ENCODE measurements at places on chromosomes 13 and 19.

DNA sequence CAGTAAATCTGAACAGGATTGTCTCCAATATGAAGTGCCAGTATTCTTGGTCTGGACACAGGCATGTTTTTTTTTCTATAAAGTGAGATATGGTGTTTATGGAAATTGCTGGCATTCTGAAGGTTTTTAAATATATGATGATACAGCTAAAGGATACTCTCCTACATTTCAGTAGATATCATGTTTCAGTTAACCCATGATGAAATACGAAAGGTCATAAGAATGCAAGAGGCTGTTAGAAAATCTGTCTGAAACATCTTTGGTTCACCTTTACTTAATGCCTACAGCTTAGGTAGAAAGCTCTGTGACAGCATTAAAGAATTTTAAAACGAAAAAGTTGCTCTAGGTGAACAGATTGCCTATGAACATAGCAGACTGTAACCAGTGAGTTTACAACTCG lies 9.1 kb downstream of the FRY start:
- DNase-seq: no peak

DNA sequence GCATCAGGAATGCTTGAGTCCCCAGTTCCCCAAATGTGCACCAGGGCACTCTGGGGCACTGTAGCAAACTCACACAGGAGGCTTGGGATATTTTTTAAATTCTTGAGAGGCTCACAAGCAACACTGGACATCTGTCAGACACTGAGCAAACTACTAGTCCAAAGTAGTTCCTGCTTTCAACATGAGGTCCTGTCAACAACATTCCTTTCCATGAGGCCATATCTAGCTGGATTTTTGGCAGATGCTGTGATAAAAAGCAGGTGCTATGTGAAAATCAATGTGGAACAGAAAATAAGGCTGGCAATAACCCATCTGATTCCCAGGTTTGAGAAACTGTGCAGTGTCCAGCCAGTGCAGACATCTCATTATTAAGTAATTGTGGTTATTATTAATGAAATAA lies 50.5 kb downstream of the STARD13 start:
- DNase-seq: no peak

DNA sequence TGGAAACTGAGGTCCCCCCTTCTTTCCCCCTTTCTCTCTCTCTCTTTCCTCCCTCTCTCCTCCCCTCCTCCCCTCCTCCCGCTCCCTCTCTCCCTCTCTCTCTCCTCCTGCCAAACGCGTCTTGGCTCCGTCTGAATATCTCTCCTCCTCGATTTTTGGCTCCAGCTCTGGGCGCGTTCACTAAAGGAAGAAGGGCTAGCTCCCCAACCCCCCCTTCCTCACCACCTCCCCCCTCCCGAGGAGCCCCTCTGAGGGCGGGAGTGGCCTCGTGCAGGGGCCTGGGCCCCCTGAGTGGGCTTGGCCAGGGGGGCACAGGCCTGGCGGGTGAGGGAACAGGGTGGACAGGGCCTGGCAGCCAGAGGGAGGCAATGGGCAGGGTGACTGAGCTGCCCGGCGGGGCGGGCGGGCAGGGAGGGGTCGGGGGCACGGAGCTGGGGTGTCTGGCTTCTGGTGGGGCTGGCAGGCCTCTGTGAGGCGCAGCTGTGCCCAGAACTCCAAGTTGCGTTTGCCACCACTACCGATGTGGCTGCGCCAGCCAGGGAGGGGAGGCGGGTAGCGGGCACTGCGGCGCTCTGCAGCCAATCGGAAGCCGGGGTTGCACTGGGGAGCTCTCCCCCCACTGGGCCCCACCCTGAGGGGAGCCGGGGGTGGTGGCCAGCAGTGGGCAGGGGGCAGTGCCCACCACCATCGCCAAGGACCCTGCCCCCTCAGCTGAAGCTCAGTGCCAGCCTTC lies 7.1 kb downstream of the NFIX start:
- peak; percentile 95 for DNase-seq

DNA sequence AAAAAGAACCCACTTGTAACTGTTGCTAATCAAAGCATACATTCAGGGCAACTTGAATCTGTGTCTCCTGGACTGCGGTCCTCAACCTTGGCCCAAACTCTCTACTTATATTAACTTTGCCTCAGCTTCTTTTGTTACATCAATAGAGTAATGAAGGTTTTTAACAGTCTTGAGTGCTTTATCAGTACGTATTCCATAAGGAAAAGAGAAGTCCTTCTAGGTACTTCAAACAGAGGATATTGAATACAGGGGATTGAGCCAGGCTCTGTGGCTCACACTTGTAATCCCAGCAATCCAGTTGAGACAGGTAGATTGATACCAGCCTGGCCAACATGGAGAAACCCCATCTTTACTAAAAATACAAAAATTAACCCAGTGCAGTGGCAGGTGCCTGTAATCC lies 1.2 kb upstream of the EPS15L1 start:
- DNase-seq: no peak

- DNase-seq: no peak
Observed at GRCh38 chr13:74052402-74052928, 81.7 kb downstream of the KLF12 start.

GRCh38 chr13:51241720-51242119 lies 19.5 kb downstream of the FAM124A start:
- DNase-seq: no peak

- no peak for DNase-seq
Observed at GRCh38 chr19:2329149-2329478, 630 bp downstream of the SPPL2B start.

DNA sequence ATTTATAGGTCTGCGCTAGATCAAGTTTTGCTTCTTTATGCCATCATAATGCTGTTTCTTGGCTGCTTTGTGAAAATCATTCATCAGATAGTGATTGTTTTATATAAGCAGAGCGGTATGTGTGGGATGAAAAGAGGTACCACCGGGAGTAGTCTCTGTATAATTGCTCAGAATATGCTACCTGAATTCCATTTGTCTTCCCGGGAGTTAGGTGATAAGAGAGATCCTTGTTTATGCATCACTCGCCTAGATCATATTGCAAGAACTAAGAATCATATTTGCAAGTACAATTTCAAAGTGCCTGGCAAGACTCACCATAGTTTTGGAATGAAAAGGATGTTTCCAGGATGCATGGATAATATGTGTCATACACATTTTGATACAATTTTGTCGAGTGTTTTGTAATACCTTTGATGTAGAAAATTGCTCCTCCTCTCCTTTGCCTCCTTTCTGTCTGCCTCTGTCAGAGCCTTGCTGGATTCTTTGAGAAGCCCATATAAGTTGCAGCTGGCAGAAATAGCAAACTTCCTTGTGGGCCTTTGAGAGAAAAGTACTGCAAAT lies 1306.0 kb upstream of the SLC10A2 start:
- DNase-seq: no peak

- no peak for DNase-seq
Observed at GRCh38 chr19:45323671-45324081, 1.0 kb upstream of the CKM start.

GRCh38 chr19:10295305-10295846 lies 5.6 kb downstream of the ICAM5 start:
- DNase-seq: no peak

DNA sequence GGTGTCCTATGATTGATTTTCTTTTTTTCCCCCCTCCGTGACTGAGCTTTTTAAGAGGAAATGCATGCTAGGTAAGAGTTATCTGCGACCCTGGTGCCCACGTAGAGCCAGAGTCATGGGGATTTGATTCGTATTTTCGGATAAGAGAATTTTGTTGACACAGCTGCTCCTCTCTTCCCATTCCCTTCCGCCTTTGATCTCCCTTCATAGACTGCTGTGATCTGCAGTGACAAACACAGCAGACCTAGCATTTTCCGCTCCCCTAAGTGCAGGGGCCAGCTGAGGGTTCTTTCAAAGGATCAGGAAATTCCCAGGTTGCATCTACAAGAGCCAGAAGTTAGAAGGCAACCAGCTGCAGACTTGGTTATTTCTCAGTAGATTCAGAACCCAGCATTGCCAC lies 70.5 kb downstream of the ZNF568 start:
- DNase-seq: no peak

DNA sequence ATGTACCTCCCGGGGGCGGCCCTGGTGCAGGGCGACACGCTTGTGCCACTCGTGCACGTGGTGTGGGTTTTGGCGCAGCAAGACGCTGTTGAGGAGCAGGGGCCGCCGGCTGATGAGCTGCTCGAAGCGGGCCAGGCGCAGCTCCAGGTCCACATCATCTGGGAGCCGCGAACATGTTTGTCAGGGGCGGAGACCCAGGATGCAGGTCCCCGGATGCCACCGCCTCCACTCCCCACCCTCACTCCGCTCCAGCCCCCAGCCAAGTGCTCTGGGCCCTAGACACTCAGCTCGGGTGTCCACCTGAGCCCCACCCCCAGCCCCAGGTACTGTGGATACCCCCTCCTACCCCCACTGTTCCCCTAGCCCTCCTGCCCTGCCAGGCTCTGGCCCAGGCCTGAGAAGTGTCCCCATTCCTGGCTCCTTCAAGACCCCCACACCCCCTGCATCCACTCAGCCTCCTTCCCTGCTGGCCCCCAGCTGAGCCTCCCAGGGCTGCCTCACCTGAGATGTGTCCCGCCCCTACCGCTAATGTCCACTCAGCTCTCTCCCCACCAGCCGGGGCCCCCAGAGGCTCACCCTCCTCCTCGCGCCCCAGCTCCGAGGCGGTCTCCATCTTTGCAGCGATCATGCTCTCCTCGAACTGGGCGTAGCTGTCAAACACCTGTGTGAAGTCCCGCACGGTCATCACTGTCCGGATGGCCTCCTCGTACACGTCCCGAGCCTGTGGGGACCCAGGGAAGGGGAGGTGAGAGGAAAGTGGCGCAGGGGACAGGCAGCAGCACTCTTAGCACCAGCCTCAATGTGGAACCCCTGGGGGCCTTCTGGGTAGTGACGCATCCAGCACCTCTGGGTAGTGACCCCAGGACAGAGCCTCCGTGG lies 5.4 kb downstream of the XAB2 start:
- no peak for DNase-seq

DNA sequence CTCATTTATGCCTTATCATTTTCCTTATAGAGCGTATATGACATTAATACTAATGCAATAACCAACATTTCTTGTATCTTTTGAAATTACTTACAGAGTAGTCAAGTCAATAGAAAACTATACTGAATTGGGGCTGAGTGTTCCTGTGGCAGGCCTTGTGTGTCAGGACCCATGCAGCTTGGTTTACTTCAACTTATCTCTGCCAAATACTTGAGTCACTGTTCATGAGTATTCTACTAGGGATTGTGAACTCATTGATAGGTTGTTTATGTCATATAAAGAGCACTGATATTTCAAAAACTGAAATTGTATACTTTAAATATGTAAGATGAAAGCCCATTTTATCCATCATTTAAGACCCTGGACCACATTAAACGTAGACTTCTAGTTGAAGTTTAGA lies 688.6 kb upstream of the SLITRK1 start:
- DNase-seq: no peak

DNA sequence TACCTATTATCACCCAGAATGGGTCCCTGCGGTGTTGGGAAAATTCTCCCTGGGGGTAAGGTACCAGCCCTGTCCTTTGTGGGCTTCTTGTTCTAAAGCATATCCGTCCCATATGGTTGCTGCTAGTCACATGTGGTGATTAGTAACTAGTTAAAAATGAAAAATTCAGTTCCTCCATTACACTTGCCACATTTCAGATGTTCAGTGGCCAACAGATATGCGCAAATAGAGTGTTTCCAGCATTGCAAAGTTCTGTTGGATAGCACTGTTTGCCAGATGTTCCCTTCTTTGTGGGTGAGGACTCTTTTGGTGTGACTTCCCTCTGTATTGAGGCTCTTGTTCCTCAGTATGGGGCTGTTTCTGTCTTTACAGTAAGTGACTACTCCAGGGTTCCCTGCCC lies 3.8 kb downstream of the CNOT3 start:
- no peak for DNase-seq

DNA sequence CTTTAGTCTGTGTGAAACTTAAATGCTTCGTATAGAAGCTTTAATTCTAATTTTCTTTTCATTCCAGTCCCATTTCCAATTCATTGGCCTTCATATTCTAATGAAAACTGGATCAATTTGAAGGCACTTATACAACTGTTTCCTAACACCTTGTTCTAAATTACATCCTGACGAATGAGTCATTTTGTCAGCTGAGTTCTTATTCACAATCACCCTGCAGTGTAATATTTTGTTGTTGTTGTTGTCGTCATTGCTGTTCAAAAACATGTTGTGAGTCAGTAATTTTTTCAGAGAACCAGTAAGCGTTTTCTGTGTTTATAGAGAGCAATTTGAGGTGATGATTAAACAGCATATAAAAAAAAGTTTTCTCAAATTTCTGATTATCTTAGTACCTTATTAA lies 290.0 kb downstream of the PCDH9 start:
- DNase-seq: no peak

DNA sequence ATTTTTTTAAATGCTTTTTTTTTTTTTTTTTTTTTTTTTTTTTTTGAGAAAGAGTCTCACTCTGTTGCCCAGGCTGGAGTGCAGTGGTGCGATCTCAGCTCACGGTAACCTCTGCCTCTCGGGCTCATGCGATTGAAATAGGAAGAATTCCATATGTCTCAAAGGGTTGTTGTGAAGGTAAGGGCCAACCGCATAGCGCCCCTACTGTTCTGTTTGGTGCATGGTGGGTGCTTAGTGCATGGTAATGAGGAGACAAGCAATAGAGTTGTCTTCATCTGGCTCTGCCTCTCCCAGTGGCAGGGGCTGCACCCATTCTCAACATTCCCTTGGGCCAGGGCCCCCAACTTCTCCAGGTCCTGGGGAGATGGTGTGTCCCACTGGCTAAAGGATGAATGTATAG lies 68.7 kb downstream of the RASL11A start:
- no peak for DNase-seq

DNA sequence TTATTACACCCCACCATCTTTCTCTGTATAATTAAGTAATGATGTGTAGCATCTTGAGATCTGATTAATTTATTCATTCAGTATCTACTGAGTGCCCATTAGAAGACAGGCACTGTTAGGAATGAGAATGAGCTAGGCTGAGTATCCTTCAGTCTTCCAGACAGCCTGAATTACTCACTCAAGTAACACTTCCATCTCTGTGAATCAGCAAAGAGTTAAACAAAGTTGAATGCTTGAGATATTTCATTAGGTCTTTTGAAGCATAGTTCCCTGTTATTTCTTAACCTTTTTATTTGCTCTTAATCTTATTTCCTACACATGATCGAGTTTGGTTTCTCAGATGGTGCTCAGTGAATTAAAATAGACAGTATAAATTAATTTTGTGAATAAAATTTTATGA lies 413.7 kb downstream of the DCT start:
- DNase-seq: no peak

Data from anterior cingulate cortex (tissue), 58 donors.